OCI-M1 (cell line): ENCODE measurements at places on chromosomes 5 and 9.

DNA sequence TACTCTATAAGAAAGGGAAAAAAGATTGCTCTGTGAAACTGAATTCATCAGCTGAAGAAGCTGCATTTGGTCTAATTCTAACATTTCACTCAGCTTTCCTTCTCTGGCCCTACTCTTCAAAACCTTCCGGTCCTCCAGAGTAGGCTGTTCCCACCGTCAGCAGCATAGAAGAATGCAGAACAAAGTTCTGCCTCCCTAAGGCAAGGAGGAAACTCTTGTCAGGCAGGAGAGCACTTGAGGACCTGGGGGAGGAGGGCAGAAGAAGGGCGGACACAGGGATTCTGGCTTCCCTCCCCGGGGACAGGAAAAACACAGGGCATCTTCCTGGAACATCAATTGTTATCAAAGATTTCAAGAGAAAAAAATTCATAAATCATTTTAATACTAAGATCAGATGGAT is 69.2 kb upstream of the SHB start:
- DNase-seq = no peak

DNA sequence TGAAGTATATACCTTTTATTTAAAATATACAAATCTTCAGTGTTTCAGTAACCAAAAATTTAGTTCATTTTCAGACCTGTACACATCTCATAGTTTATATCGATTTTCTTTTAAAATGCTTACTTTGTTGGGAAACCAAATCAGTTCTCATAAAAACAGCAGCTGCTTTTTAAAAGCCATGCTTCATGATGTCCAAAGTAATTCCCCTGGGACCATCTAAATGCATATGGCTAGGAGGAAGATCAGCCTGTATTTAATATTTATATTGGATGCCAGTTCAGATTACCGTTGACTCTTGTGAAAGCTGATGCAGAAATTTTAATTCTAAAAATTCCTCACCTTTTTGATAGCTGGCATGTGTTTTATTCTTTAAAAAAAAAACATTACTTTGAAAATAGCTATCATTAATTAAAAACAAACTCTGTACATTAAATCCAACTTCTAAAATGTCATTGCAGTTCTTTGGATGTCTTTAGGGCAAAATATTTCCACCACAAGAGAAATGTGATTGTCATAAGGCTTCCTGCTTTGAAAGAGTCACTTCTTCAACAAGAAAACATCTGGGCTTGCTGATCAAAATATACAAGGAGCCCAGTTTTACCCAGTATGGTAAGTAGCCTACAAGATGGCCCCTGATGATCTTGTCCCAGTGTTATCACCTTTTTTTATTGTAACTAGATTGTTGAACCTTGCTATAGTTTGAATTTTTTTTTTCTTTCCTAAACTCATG is 1242.9 kb upstream of the CDH6 start:
- DNase-seq = no peak

DNA sequence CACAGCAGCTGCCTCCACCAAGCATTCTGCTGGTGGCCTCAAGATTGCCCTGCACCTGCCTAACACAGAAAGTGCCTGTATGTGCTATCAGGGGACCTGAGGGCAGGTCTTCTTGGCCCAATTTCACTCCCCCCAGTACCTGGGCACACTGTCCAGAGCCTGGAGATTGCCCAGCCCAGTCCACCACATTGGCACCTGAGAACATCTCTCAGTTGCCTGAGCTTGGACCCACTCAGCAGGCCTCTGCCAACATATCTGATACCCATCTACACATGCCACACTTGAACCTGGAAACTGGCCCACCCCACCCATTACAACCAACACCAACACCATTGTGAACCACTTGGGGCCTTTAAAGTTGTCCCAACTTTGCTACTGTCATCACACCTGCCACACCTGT is 1523.1 kb upstream of the CDH9 start:
- no peak for DNase-seq

DNA sequence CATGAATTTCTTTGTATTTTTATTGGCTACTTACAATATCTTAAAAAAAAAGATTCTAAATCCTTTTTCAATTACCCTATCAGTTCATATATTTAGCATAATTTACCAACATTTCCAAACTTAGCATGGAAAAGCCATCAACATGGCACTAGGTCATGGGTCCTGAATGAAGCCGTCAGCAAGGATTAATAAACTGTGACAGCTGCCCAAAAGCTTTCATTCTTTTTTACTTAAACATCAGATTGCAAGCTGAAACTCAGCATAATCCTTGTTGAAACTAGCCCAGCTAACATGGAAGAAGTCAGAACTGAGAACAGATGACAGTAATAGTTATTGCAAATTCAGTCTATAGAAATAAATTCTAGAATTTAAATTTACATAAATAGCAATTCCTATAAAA is 209.8 kb downstream of the ADAMTS6 start:
- no peak for DNase-seq

GRCh38 chr5:55877655-55878054 is 26.5 kb downstream of the IL31RA start:
- DNase-seq = no peak

DNA sequence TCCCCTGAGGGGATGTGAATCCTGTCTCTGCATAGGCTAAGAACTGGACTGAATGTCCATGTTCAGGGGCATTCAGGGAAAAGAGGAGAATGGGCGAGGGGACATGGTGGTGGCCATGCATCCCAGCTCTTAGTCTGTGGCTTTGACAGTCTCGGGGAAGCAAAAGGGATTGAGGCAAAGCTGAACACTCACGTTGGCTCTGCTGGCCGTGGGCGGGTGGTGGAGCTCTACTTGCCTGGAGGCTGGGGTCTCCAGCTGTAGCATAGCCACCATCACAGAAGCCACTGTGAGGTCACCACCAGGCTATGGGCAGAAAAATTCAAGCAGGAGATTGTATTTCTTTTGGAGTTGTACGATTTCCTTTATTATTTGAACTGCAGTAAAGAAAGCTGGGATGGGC is 4.1 kb downstream of the GARIN3 start:
- no peak for DNase-seq

DNA sequence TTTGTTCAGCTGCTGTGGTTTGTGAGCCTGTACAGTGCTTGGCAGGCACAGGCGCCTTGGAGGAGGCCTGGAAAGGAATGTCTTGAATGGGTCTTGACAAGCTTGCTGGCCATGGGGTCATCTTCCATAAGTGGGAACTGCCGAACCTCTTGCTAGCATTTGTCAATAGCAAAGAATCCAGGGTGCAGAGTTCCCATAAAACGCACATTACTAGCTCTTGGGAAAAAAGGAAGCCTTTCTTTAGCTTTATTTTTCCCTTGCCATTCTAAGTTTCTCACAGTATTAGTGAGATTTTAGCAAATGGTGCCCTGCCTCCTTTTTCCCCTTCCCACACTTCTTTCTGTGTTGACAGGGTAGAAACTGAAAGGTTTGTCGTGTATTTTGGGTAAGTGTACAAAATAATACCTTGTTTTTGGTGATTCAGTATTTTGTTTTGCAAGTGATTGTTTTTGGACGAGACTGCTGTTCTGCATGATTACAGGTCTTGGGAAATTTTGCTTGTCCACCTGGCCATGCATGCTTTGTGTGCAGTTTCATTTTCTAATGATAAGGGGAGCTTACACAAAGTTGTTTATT is 82.0 kb downstream of the ADGRV1 start:
- peak; percentile 52 for DNase-seq

DNA sequence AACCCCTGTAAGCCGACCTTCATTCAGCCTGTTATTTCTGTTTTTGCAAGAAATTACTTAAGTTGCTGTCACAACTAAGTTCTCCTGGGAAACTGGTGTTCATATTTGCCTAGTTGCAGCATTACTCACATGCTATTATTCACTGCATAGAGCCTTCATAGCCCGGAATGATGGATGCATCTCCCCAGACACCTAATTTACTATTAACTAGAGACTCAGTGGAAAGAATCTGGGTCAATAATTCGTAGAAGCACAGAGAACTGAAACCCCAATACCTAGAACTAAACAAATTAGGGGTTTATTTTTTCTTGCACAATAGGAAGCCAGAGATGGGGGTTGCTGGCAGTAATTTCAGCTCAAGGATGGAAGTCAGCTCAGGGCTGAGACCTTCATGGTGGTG is 45.7 kb upstream of the FAM170A start:
- DNase-seq = no peak

GRCh38 chr9:107784235-107784958 is 294.8 kb upstream of the KLF4 start:
- peak; percentile 97 for DNase-seq

- DNase-seq = no peak
Observed at GRCh38 chr9:752201-752600, 89.3 kb upstream of the DMRT1 start.

DNA sequence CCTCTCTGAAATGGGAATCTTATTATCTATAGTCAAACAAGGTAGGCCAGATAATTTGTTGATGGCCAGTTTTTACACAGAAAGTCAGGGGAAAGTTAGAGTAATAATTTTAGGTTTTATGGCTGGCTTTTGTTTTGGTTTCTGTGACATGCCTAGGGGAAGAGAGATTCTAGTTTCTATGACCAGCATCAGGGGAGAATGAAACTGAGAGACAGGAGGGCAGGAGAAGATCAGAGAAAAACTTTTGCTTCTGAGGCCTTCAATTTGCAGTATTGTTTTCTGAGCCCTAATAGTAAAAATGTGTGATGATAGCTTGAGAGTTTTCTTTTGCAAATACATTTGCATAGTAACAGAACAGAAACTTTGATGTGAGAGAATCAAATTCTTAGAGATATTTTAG is 564.3 kb downstream of the ZNF608 start:
- DNase-seq = no peak

GRCh38 chr5:36836831-36837230 is 39.7 kb upstream of the NIPBL start:
- DNase-seq = peak; percentile 57

- DNase-seq = no peak
Observed at GRCh38 chr9:7760014-7760415, 39.6 kb downstream of the DMAC1 start.

DNA sequence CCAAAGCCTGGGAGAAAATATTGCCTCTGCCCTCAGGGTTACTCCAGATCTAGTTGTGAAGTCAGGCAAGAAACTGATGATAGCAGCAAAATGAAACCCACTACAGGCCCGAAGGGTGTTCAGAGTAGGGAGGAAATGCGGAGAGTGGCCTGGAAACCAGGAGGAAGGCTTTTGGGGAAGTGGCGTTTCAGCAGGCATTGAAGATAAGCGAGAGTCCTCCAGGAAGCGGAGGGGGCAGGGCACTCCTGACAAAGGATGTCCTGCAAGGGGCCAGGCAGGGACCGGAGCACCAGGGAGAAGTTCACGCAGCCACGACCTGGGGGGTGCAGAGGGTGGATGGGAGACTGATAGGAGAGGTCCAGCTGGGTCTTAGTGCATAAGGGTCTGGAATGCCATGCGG is 7.8 kb upstream of the FOXI1 start:
- DNase-seq = peak; percentile 17

DNA sequence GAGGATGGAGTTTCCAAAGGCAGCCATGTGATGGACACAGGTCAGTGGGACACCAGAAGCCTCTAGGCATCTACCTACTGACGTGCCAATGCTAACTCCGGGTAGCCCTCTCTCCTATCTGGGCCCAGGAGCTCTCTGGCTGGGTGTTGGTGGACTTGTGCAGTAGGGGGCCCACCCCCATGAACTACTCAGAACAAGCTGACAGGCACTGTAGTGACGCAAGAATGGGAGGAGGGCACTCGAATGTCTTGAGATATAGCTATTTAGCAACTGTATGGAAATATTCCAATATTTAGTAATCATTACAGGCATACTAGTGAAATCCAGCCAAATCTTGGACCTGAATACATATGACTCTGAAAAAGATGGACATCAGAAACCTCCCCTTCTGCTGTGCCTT is 5.7 kb upstream of the DOCK2 start:
- DNase-seq = no peak

GRCh38 chr5:150624334-150625163 is 15.9 kb upstream of the SYNPO start:
- DNase-seq = no peak

GRCh38 chr5:40386289-40386688 is 293.4 kb upstream of the PTGER4 start:
- DNase-seq = peak; percentile 27

GRCh38 chr5:1476967-1477310 is 31.7 kb upstream of the SLC6A3 start:
- no peak for DNase-seq

- DNase-seq = peak; percentile 63
Observed at GRCh38 chr5:67581203-67581602, 384.6 kb upstream of the CD180 start.

- DNase-seq = no peak
Observed at GRCh38 chr5:1139331-1140170, 27.7 kb upstream of the SLC12A7 start.

DNA sequence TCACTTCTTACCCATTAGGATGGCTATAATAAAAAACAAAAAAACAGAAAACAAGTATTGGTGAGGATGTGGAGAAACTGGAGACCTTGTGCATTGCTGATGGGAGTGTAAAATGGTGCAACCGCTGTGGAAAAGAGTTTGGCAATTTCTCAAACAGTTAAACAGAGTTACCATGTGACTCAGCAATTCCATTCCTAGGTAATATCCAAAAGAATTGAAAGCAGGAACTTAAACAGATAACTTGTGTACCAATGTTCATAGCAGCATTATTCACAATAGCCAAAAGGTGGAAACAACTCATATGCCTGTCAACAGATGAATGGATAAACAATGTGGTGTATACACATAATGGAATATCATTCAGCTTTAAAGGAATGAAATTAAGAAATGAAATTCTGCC is 28.9 kb downstream of the DCP2 start:
- no peak for DNase-seq

DNA sequence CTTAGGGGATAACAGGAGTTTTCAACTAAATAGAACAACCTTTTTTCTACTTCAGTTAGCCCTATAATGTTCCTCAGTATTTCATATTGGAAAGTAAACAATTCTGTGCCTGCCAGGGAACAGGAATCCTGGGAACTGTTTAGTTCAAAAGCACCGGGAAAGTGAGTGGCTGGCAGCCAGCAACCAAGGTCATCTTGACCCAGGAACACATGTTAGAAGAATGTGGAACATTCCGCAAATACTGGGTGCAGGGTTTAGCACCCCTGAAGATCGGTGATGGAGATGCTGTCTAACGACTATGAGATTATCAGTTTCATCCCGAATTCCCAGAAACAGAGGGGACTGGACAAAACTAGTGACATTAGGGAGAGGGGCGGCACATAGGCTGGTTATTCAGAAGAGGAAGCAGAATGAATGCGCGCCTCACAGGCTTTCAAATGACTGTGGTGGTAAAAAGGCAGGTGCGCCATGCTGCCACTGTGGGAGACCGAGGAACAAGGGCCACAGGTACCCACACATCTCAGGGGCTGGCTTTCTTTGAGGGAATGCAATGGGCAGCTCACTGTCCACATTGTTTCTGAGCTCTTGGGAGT is 51.2 kb downstream of the IPPK start:
- DNase-seq = no peak

DNA sequence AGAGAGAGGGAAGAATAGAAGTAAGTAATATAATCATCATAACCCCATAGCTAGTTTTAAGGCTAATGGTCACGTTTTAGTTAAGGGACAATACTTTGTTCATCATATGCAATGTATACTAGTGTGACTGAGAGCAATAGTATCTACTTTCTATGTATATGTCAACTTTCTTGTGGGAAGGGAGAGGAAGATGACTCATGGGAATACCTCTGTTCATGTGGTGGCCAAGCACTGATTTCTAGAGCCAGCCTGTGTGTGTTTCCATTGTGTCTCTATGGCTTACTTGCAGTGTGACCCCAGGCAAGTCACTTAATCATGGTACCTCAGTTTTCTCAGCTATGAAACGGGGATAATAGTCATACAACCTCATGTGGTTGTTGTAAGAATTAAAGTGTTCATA is 639.6 kb downstream of the CETN3 start:
- no peak for DNase-seq
